Stimulated activated CD4-positive, alpha-beta T cell treated with anti-CD3 and anti-CD28 coated beads, Interleukin-1b, Interleukin-23, amount 100 ng/mL, for 1 hour (primary cell): ENCODE measurements at places on chromosomes 1 and 21.

DNA sequence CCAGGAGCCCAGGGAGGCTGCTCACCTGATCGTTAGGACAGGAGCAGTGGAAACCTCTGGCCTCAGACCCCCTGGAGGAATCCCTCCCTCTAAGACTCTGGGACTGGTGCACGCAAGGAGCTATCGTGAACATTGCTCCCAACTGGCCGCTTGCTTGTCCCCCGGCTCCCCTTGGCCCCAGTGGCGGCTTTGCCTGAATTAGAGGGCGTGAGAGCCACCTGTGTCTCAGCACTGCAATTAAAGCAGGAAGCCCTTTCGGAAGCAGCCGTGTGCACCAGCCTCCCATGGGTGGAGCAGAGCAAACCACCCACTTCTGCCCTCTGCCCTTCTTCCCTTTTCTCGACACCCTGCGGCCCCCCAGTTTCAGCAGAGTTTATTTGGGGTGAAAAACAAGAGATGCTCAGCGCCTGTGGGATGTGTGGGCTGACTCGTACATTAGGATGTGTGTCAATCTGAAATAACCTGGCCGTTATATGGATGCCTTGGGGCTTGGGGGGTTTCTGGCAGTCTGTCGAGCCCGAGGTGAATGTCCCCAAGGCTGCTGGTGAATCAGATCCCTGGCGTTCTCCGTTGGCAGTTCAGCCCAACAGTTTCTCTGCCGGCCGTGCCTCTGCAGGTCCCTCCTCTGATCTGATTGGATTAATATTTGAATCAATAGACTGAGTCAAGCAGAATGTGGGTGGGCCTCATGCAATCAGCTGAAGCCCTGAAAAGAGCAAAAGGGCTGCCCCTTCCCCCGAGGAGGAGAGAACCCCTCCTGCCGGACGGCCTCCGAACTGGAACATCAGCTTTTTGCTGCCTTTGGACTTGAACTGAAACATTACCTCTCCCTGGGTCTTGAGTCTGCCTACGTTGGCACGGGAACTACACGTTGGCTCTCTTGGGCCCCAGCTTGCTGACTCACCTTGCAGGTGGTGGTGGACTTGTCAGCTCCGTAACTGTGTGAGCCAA lies 7.3 kb upstream of the UMODL1 start:
- DNase-seq: no peak

DNA sequence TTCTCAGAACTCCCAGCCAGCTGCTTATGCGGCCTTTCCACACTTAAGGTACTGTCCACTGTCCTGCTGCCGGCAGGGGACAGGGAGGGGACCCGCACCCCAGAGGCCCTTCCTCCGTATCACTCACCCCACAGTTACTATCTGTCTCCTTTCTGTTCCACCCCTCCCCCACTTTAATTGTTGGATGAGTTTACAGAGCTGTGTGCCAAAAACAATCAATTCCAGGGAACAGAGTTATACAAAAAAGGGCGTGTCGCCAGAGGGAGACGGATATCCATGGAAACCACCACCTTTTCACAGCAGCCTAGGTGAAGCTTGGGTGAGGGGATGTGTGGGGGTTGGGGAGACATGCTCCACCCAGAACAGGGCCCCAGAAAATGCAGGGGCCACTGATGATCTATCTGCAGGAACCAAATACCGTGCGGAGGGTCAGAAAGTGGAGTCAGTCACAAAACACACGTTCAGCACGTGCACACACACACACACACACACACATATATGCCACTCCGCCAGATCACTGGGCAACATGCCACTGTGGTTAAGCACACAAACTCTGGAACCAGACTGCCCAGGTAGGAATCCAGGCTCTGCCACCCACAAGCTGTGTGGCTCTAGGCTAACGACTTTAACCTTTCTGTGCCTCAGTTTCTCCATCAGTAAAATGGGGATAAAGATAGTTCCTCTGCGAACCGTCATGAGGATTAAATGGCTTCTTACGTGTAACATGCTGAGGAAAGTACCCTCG lies 30.5 kb downstream of the CASZ1 start:
- DNase-seq: no peak

DNA sequence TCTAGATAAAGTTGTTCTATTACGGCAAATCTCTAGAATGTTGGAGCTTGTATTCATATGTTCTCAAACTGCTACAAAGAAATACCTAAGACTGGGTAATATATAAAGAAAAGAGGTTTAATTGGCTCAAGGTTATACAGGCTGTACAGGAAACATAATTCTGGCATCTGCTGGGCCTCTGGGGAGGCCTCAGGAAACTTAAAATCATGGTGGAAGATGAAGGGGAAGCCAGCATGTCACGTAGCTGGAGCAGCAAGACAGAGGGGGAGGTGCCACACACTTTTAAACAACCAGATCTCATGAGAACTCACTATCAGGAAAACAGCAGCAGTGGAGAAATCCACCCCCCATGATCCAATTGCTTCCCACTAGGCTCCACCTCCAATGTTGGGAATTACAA lies 390.4 kb upstream of the ADGRL4 start:
- no peak for DNase-seq

GRCh38 chr1:58748666-58749065 lies 35.2 kb downstream of the JUN start:
- DNase-seq: no peak

DNA sequence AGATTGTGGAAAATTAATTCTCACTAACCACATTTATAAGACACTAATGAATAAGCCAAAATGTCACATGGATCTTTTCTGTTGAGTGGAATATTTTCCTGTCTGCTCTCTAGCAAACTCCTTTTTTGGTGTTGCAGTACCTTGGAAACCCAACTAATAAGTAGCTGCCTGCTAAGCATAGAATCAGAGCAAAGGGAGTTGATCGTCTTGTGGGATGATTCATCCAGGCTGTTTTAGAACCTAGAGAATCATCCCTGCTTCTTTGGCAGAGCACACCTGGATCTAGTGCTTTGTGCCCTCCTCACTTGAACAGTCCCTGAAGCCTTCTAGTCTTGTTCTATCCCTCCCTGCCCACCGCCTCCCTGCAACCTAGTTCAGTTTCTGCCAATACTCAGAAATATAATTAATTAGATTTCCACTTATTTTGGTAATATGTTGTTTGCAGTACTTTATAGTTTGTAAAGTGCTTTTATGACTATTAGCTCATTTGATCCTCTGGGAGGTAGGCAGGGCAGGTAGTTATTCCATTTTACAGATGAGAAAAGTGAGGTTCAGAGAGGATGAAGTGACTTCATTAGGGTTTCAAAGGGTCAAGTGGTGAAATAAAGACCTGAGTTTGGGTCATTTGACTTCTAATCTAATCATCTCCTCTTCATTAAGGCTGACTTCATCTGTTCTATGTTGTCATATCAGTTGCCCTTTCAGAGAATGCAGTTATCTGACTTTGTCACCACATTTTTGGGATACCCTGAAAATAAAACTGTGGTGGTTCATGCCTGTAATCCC lies 2.5 kb downstream of the AGO4 start:
- DNase-seq: no peak

GRCh38 chr21:41631564-41632461 lies 123.9 kb upstream of the TMPRSS2 start:
- no peak for DNase-seq

DNA sequence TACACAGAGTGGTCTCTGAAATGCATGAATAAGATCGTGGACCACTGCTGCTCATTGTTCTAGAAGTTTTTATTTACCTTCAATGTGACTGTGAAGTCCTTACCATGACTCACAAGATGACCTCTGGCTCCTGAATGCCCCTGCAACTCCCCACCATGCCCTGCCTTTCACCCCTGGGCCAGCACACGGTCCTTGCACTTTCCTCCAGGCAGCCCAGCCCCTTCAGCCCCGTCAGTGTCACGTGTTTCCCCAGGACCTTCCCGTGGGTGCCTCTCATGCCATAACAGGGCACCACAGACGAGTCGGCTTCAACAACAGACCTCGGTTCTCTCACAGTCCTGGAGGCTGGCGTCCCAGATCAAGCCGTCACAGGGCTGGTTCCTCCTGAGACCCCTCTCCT lies 62.1 kb downstream of the B3GALT5 start:
- no peak for DNase-seq

DNA sequence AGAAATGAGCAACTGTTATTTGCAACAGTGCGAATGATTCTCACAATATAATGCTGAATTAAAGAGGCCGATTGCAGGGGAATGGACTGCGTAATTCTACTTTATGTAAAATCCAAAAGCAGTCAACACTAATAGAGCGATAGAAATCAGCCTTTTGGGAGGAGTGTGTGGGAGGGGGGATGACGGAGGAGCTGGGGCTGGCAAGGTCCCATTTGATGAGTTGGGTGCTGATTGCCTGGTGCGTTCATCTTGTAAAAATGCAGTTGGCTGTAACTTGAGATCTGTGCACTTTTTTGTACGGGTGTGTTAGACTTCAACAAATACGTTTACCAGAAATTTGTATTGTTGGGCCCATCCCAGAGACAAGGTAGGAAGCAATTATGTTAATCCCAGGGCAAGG lies 20.7 kb downstream of the TNFRSF8 start:
- no peak for DNase-seq

GRCh38 chr1:34645109-34645688 lies 109.6 kb upstream of the GJB5 start:
- no peak for DNase-seq

- DNase-seq: no peak
Measured at GRCh38 chr1:41496080-41497055, 11.9 kb upstream of the EDN2 start.

- DNase-seq: no peak
Measured at GRCh38 chr21:14766241-14766640, 220.1 kb upstream of the SAMSN1 start.

GRCh38 chr1:152630596-152630995 lies 7.7 kb upstream of the LCE3A start:
- DNase-seq: no peak

- DNase-seq: no peak
Measured at GRCh38 chr1:116531917-116532316, 38.9 kb downstream of the CD58 start.

DNA sequence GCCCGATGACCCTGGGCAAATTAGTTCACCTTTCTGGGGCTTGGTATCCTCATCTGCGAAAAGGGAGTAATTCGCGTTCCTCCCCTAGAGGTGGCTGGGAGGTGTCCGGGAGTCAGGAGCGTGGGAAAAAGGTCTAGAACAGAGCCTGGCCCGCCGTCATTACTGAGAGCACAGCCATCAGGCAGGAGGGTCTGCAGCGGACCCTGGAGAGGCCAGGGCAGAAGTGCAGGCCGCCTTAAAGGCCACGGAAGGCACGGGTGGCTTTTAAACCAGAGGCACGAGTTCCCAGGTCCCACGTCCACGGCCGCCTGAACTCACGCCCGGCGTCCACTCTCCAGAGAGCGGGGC lies 850 bp downstream of the PANK4 start:
- no peak for DNase-seq

- DNase-seq: no peak
Measured at GRCh38 chr1:237045278-237046016, 3.5 kb downstream of the RYR2 start.

DNA sequence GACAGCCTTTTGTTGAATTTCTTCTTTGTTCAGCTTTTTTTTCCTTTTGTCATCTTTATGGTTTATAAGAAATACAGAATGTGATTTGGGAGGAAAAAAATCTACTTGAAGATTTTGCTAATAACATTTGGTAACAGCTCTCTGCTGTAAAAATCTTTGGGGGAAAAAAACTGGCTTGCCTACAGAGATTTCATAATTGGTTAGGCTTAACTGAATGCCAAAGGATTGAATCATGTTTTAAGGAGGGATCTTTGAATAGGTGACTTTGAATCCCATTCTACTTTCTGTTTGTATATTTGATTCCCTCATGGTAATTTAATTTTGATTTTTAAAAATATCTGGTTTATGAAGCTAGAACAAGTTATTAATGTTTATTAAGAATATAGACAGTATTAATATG lies 3.2 kb downstream of the BTF3L4 start:
- DNase-seq: no peak
